ENCODE measurements at places on chromosomes 1 and 21.

DNA sequence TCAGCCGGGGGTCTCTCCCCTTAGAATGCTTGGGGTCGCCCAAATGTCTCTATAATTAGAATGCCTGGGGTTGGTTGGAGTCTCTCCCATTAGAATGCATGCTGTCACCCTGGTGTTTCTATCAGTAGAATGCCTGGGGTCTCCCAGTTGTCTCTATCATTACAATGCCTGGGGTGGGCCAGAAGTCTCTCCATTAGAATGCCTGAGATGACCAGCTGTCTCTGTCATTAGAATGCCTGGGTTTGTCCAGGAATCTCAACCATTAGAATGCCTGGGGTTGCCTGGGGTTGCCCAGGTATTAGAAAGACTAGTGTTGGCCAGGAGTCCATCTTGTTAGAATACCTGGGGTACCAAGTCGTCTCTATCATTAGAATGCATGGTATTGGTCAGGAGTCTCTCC, 51.6 kb downstream of the RNF187 start:
- DNase-seq = no peak

DNA sequence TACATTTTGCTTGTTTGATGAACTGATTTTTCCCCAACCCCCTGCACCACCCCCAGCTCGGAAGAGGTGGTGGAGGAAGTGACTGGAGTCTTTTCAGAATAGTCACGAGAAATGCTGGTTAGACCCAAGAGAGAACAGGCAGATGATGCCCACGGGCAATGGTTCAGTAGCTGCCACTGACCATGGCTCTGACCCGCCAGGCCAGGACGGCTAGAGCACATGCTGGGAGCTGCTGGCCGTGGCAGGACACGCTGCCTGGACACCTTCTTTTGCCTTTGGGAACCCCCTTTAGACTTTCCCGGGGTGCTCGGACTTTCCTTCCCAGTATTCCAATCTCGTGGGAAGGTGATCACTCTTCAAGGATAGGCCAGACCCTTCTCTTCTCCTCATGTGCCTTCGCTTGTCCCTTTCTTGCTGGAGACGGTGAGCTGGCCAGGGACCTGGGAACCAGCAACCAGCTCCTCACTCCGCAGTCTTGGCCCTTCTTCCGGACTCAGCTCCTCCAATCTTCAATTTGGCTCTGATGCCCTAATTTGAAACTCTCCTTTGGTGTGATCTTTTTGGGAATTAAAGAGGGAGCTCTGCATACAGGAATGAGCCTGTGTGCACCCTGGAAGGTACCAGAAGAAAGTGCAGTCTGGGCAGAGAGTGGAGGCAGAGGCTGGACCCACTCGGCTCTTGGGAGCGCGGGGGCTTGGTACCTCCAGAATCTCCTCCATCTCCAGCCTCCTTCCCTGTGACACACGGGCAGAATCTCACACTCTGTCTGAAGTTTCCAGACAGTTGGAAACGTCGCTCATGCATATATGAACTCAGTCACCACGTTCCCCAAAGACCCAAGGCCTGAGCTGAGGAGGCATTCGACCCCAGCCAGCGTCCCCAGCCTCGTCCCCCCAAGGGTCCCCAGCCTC, 4.0 kb upstream of the PDE9A start:
- no peak for DNase-seq

- DNase-seq = peak; percentile 17
Observed at GRCh38 chr1:183685112-183685713, 32.1 kb upstream of the APOBEC4 start.

DNA sequence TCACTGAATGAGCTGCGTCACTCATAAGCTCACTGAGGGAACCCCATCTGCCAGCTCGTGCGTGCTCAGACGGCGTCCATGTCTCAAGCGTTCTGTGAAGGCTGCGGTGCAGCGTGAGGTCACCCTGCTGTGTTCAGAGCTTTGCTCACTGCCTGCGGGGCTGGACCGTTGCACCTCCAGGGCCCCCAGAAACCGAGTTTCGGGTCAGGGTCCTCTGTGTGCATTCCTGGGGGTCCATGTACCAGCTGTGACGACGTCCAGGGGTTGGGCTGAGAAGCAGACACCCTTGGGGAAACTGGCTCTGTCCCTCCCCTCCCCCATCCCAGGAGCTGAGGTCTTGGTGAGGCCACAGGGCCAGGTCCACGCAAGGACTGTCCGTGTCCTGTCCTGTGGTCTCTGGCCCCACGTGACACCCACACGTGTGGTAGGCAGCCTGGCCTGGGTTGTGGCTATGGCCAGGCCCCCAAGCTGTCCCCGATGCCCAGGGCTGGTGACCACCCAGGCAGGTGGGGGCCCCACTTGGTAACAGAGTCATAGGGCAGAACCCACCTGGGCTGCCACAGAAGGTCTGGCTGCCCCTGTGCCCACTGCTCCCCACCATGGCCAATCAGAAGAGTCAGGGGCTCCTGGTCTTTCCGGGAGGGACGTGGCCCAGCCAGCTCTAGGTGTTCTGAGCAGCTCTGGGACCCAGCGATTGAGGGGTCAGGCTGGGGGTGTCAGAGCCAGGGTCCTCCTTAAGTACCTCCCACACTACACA, 24.4 kb downstream of the FTCD start:
- no peak for DNase-seq

DNA sequence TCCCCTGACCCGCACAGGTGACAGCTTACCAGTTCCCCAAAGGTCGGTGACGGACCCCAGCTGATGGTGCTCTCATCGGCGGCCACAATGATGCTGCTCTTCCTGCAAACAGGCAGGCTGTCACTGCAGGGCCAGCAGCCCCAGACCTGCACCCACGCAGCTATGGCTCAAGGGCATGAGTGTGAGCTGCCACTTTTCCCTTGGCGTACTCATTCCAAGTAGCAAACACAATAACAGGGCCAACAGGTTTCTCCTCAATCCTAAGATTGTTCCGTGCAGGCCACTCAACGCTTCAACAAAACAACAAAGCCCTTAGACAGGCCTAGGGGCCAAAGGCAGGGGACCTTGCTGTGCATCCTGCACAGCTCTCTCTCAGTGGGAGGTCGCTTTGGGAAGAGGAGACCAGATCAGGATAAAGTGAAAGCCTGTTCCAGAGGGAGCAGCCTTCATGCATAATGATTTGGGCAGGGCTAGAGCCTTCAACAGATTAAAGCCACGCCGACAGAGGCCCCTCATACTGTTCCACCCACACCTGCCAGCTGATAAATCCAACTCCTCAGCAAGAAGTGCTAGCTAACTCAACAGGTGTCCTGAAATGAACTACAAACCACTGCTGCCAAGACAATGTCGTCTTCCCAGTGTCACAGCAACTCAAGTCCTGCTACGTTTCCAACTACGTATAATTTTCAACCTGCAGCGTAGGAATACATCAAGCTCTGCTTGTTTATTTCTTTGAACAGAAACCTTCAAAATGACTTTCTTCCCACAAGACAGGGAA, 27.2 kb downstream of the RCC2 start:
- no peak for DNase-seq

GRCh38 chr1:237386362-237387143, 344.6 kb downstream of the RYR2 start:
- DNase-seq = peak; percentile 17

DNA sequence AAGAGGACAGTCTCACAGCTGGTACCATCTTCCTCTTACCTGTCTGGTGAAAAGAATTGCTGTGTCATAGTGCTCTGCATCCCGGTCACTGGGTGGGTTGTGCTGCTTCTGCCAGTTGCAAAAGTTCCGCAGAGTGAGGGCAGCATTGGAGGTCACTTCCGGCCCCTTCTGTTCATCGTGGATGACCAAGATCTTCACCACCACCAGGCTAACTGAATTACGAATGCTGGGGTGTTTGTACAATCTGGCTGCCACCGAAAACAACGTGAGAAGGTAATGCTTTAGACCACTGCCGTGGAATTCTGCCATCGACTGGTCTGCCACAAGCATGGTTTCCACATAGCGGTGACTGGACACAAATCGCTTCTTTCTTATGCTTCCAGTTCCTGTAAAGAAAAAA, 2.9 kb downstream of the ADAMTS1 start:
- no peak for DNase-seq

DNA sequence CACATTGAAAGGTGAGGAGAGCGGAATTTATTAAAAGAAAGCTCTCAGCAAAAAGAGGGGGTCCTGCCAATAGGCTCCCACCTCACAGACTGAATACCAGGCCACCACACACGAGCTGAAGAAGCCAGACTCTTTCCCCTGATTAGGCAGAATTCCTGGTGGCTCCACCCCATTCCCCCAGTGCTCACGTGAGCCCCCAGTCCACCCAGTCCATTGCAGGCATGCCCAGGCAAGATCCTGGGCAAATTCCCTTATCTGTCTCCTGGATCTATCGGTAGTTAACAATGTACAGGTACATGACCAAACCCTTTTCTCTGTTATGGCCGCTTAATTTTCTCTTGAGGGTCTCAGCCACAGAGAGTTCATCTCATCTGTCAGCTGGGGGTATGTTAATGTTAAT, 54.6 kb upstream of the BTG3 start:
- no peak for DNase-seq

GRCh38 chr1:234656070-234656895, 46.3 kb upstream of the IRF2BP2 start:
- DNase-seq = no peak

DNA sequence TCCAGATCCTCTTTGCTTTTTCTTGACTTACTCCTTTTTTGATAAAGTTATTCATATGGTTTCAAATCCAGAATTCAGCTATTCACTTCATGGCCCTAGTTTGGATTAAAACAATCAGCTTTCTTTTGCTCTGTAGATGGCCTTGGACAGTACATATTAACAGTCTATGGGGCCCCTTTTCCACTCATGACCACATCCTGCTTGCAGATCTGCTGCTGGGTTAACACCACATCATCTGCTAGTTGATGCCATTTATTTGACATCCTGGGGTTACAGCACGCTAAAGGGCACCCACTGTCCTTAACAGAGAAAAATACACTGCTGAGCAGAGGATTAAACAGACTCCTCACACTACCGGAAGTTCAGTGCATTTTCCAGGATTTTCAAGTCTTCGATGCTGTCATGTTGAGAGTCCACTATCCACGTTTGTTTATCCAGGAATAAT, 941 bp upstream of the IFI16 start:
- no peak for DNase-seq

DNA sequence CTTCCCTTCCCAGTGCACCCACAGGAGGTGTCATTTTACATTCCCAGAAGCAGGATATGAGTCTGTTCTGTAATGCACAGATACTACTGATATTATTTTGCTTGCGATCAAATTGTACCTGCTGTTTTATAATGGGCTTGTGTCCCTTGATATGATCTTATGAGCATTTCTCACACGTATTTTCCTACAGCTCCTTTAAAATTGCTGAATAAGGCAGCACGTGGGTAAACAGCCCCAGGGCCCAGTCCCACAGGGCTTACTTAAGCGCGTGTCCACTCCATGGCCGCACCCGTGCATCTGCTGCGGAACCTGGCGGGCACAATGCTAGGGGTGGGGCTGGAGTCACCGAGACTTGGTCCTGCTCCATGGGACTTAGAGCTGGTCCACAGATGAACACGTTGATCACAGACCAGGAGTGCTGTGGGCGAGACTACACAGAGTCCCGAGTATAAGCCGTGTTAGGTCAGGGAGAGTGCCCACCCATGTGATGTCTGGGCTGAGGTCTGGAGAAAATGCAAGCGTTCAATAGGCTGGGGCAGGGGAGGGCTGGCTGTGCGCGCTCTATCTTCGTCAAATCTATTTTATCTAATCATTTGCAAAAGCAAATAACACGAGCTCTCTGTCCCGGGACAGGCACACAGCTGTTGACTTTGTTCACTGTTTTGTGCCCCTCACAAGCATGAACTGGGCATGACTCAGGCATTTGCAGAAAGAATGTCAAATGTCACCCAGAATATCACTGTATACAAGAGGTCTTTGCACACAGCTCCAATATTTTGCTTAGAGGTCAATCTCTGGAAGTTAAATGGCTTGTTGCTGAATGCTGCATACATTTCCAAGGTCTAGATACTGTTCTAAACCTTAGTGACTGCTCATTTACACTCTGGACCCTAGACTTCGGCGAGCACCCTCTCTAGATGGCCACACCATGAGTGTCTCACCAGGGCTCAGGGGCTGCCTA, 119.3 kb downstream of the CRYAA start:
- DNase-seq = no peak

DNA sequence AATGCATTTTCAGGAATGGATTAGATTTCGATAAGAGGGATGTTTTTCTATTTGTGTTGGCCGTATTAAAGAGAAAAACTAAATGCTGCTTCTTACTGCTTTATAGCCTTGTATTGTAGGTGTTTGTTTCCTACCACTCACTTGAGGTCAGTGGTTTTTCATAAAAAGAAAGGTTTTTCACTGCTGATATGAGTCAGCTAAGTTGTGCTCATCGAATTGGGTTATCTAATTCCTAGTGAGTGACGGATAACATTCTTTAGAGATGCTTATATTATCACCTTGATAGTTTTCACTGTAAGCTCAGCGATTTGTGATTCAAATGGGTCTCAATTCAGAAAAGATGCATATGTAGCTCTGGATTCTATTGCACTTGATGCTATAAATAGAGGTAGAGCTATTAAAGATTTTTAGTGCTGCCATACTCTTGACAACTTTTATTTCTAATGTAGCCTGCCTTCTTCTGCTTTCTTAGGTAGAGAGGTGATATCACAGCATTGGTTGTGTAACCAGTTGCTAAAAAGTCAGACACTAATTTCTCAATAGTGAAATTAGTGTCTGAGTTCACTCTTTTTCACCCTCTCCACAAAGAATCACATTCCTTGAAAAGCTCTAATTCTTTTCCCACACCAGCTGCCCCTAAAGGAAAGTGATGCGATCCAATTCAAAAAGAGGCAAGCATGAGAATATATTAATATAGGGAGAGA, 180.0 kb downstream of the RASAL2 start:
- no peak for DNase-seq

GRCh38 chr1:21051177-21051825, 125.4 kb downstream of the EIF4G3 start:
- DNase-seq = no peak

GRCh38 chr1:102891868-102892625, 216.3 kb downstream of the COL11A1 start:
- no peak for DNase-seq

GRCh38 chr21:15006594-15007230, 58.1 kb downstream of the NRIP1 start:
- DNase-seq = no peak

- no peak for DNase-seq
Observed at GRCh38 chr1:156859523-156860112, 701 bp upstream of the INSRR start.

GRCh38 chr1:4411862-4412261, 242.5 kb upstream of the AJAP1 start:
- DNase-seq = no peak

GRCh38 chr1:89203166-89203565, 4.4 kb upstream of the GBP4 start:
- DNase-seq = no peak

All from smooth muscle cell of the brain vasculature (primary cell).